Mammary epithelial cell (primary cell): ENCODE measurements at places on chromosomes 13 and 19. TPM values are rescaled to one million over a fixed set of nuclear protein-coding genes. Genes with fewer than 3 reads are reported as not detected.

DNA sequence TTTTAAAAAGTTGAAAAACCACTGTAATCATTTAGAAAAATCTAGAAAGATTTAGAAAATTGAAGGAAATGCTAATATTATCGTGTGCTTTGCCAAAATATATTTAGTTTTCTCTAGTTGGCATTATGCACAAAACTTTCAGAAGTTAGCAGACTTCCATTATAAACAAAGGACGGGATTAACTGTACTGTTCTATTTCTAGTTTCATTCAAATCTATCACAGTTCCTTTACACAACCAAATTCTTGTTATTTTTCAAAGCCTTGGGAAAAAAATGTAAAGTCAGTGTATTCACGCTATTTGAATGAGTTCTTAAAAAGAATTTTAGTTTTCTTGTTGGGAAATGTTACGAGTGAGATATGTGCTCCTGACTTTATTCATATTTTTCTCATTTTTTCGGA lies 277.8 kb downstream of the LMO7 start:
- no peak for DNase-seq

The ARL11 gene
- total RNA-seq = not detected in 2 replicates

The POGLUT2 gene
- total RNA-seq = 6.3 TPM

GRCh38 chr13:27450921-27451471 lies 632 bp upstream of the MTIF3 start:
- peak; percentile 75 for DNase-seq
